ENCODE measurements at places on chromosomes 6 and 20. TPM values are rescaled to one million over a fixed set of nuclear protein-coding genes. Genes with fewer than 3 reads are reported as not detected.

DNA sequence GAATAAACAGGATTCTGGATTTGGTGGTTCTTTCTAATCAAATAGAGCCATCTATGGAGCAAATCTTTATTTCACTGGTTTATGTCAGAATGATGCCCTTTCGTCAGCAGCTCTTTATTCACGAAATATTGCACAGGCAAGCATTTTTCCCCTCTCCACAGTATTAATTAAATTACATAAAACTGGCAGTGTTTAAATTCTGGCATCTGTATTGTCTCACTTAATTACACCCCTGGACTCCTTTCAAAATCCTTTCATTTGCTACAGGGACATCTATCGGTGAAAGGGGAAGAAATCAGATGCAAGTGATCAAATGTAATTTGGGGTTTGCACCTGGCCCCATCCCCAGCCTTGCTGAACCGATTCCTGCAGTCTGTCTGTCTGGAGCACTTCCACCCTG lies 801.9 kb downstream of the QKI start:
- H3K36me3 ChIP-seq: peaks cover 3% of the 10 kb centered on the region
- DNase-seq: no peak
- no peaks in the 10 kb centered on the region for H3K4me1 ChIP-seq
- H3K27me3 ChIP-seq: no peaks in the 10 kb centered on the region
- H3K27ac ChIP-seq: no peak overlapping the region
- H3K4me3 ChIP-seq: no peak overlapping the region

DNA sequence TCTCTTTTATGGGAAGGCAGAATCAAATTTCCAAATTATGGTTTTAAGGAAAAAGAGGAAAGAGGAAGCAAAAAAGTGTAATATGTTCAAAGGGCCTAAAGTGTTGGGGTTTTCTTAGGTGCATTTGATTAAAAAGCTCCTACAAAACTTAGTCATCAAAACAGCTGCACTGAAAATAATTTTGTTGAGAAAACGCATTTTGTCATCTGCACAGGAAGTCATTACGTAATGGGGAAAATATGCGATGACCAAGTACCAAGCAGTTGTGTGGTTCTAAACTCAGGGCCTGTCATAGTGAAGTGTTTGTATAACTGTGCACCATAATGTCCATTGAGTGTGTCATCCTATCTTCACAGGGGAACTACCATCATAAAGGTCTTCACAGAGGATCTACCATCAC lies 15.6 kb downstream of the HAO1 start:
- H3K4me3 ChIP-seq: no peak overlapping the region
- no peaks in the 10 kb centered on the region for H3K36me3 ChIP-seq
- DNase-seq: no peak
- no peaks in the 10 kb centered on the region for H3K27me3 ChIP-seq

DNA sequence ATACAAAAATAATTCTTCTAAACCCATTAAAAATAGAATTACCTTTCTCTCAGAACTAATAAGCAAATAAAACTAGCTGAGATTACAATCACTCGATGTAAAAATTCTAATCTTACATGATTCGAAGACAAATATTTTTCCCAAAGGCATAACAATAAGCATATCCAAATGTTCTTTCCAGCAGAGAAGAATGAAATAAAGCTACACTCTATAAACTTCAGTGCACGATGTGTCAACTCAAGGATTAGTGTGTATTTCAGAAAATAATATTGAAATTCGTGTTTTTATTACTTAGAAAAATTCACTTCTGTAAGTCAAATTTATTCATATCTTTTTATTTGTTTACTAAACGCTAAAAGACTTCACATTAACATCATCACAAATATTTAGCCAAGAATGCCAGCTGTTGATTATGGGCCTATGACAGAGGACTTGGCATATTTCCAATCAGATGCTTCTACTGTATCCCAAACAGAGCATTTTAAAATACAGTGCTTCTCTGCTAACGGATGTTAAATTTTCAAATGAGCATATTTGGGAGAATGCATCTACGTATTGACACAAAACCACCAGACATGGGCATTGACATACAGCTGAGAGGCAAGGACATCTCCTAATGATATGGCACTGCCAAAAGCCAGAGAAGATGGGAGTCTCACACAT lies 54.7 kb upstream of the PDE7B start:
- H3K36me3 ChIP-seq: no peaks in the 10 kb centered on the region
- no peak overlapping the region for H3K4me3 ChIP-seq
- no peak overlapping the region for H3K27ac ChIP-seq
- peaks cover 15% of the 10 kb centered on the region for H3K4me1 ChIP-seq
- H3K27me3 ChIP-seq: no peaks in the 10 kb centered on the region

- no peak overlapping the region for H3K4me3 ChIP-seq
- no peak for DNase-seq
- peaks cover 24% of the 10 kb centered on the region for H3K4me1 ChIP-seq
- H3K27me3 ChIP-seq: no peaks in the 10 kb centered on the region
- peaks cover 70% of the 10 kb centered on the region for H3K36me3 ChIP-seq
Measured at GRCh38 chr6:148997865-148998264, 251.0 kb downstream of the UST start.

DNA sequence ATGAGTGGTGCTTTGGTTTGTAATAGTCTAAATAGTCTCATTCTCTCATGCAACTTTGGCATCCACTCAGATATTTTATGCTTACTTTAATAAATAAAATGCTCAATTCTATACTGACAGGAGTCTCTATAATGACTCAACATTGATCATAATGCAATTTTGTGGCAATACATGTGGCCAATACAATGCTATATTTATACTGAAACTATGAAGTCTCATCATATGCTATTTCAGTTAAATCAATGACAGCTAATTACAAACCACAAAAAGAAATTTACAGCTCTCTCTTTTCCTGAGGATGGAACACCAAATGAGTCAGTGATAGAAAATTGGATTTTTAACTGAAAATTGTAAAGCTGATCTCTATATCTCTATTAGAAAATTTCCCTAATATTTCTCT lies 77.1 kb downstream of the WASF1 start:
- H3K4me1 ChIP-seq: peaks cover 20% of the 10 kb centered on the region
- no peak for DNase-seq
- no peaks in the 10 kb centered on the region for H3K27me3 ChIP-seq
- no peak overlapping the region for H3K4me3 ChIP-seq
- no peak overlapping the region for H3K27ac ChIP-seq
- H3K36me3 ChIP-seq: peaks cover 18% of the 10 kb centered on the region

DNA sequence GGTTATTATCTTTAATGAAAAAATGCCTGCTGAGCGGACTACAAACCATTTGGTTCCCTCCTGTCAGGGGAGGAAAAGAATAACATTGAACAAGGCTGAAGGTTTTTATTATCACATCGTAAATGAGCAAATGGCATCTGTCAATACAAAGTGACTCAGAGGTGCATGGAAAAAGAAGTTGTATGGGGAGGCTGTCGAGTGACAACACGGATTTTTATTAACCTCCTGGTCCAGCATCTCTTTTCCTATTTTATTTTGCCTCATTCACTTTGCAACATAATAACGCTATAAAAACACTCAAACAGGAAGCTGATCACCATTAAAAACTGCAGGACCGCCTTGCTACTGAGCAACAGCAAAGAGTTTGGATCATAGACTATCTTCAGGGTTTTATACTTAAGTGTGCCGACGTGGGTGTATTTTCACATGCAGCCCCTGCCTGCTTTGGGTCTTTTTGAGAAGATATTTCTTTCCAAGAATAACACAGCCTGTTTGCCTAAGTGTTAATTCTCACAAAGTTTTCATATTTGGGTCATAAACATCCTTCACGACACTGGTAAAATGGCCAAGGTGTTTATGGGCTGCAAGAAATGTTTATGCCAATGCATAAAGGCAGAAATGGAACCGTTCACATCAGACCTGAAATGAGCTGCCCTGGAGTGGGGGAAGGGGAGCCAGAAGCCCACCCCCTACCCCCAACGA lies 132.1 kb upstream of the SALL4 start:
- H3K27ac ChIP-seq: no peak overlapping the region
- H3K4me3 ChIP-seq: no peak overlapping the region
- peaks cover 17% of the 10 kb centered on the region for H3K4me1 ChIP-seq

GRCh38 chr20:35232575-35232974 lies 6.1 kb downstream of the MMP24 start:
- no peak for DNase-seq
- H3K36me3 ChIP-seq: peaks cover 6% of the 10 kb centered on the region
- H3K4me1 ChIP-seq: peaks cover 2% of the 10 kb centered on the region
- peaks cover 4% of the 10 kb centered on the region for H3K27me3 ChIP-seq
- no peak overlapping the region for H3K27ac ChIP-seq

DNA sequence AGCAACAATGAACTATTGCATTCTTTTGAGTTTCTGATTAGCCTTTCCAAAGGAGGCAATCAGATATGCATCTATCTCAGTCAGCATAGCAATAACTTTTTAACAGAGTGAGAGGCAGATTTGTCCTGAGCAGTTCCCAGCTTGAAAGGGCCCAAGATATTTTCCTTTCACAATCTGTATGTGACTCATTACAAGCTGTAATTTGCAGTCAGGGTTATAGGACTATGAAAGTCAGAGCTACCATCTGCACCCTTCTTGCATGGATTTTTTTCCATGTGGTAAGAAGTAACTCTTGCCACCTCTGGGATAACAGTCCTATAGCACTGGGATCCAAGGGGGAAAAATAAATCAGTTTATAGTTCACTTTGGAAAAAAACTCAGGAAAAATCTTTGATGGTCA lies 318.2 kb upstream of the RGS17 start:
- H3K27ac ChIP-seq: no peak overlapping the region
- peaks cover 24% of the 10 kb centered on the region for H3K4me1 ChIP-seq
- no peaks in the 10 kb centered on the region for H3K27me3 ChIP-seq
- H3K4me3 ChIP-seq: no peak overlapping the region

GRCh38 chr6:25171301-25171700 lies 107.9 kb upstream of the CARMIL1 start:
- H3K27me3 ChIP-seq: no peaks in the 10 kb centered on the region
- H3K36me3 ChIP-seq: no peaks in the 10 kb centered on the region
- DNase-seq: no peak
- no peaks in the 10 kb centered on the region for H3K4me1 ChIP-seq

GRCh38 chr6:63792736-63793464 lies 157.3 kb downstream of the PHF3 start:
- no peak overlapping the region for H3K4me3 ChIP-seq
- no peak for DNase-seq
- H3K36me3 ChIP-seq: no peaks in the 10 kb centered on the region
- no peaks in the 10 kb centered on the region for H3K27me3 ChIP-seq
- H3K27ac ChIP-seq: no peak overlapping the region
- H3K4me1 ChIP-seq: peaks cover 3% of the 10 kb centered on the region

DNA sequence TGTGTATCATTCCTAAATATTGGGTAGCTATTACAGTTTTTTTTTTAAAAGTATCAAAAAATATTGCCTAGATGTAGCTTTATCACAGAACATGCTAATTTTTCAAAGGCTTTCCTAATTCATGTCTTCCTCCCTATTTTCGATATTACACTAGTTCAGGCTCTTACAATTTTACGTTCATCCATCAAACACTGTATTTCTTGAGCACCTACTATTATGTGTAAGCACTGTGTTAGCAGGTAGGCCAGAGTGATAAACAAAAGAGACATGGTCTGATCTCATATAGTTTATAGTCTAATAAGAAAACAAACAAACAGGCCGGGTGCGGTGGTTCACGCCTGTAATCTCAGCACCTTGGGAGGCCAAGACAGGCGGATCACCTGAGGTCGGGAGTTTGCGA lies 69.5 kb downstream of the FAM217A start:
- no peaks in the 10 kb centered on the region for H3K27me3 ChIP-seq
- no peak for DNase-seq
- H3K27ac ChIP-seq: peak overlapping the region; percentile 64
- peaks cover 15% of the 10 kb centered on the region for H3K36me3 ChIP-seq
- H3K4me1 ChIP-seq: peaks cover 21% of the 10 kb centered on the region

- no peak overlapping the region for H3K4me3 ChIP-seq
- no peak for DNase-seq
- no peaks in the 10 kb centered on the region for H3K36me3 ChIP-seq
- H3K27me3 ChIP-seq: no peaks in the 10 kb centered on the region
Measured at GRCh38 chr6:156190270-156190669, 586.9 kb upstream of the ARID1B start.

GRCh38 chr6:73180763-73181619 lies 44.3 kb downstream of the KHDC1L start:
- no peak overlapping the region for H3K4me3 ChIP-seq
- DNase-seq: no peak
- H3K4me1 ChIP-seq: peaks cover 18% of the 10 kb centered on the region
- H3K36me3 ChIP-seq: no peaks in the 10 kb centered on the region

- peaks cover 6% of the 10 kb centered on the region for H3K36me3 ChIP-seq
- H3K4me3 ChIP-seq: no peak overlapping the region
- H3K27ac ChIP-seq: peak overlapping the region; percentile 21
- peaks cover 18% of the 10 kb centered on the region for H3K4me1 ChIP-seq
- no peaks in the 10 kb centered on the region for H3K27me3 ChIP-seq
- no peak for DNase-seq
Measured at GRCh38 chr6:83873869-83874268, 14.4 kb downstream of the CYB5R4 start.

DNA sequence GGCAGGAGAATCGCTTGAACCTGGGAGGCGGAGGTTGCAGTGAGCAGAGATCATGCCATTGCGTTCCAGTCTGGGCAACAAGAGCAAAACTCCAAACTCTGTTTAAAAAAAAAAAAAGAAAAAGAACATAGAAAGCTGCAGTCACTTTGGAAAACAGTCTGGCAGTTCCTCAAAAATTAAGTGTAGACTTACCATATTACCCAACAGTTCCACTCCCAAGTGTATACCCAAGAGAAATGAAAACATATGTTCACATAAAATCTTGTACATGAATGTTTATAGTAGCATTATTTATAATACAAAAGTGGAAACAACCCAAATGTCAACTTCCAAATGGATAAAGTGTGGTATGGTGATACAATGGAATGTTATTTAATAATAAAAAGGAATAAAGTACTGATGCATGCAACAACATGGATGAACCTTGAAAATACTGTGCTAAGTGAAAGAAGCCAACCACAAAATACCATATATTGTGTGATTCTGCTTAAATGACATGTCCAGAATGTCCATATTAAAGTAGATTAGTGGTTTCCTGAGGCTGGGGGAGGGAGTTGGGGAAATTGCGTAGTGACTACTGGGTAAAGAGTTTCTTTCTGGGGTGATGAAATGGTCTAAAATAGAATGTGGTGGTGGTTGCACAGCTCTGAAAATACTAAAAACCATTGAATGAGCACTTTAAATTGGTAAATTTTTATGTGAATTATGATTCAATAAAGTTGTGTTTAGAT lies 62.9 kb downstream of the SUN5 start:
- DNase-seq: no peak
- no peak overlapping the region for H3K27ac ChIP-seq
- H3K4me3 ChIP-seq: no peak overlapping the region
- H3K4me1 ChIP-seq: no peaks in the 10 kb centered on the region
- peaks cover 8% of the 10 kb centered on the region for H3K27me3 ChIP-seq

- peaks cover 71% of the 10 kb centered on the region for H3K27me3 ChIP-seq
- DNase-seq: no peak
- H3K27ac ChIP-seq: no peak overlapping the region
- peak overlapping the region; percentile 55 for H3K4me3 ChIP-seq
- H3K4me1 ChIP-seq: peaks cover 40% of the 10 kb centered on the region
Measured at GRCh38 chr6:30071858-30072257, 3.7 kb downstream of the RNF39 start.

- no peak for DNase-seq
- no peaks in the 10 kb centered on the region for H3K36me3 ChIP-seq
- H3K27me3 ChIP-seq: no peaks in the 10 kb centered on the region
- no peaks in the 10 kb centered on the region for H3K4me1 ChIP-seq
Measured at GRCh38 chr6:113488061-113488460, 369.1 kb upstream of the MARCKS start.

The CRISP2 gene
- total RNA-seq: not detected

The NUS1 gene
- 73.8 TPM for total RNA-seq

The RAET1L gene
- total RNA-seq: not detected

The DPM1 gene
- total RNA-seq: 50.4 TPM

The GNRH2 gene
- 0.50 TPM for total RNA-seq

The CGA gene
- total RNA-seq: not detected

The SLC22A7 gene
- total RNA-seq: not detected

Data from WTC11 (cell line).